DMS153 (cell line): ENCODE measurements at places on chromosomes 12 and 14.

- DNase-seq: no peak
These were observed 64.4 kb downstream of the FBXL14 start for GRCh38 chr12:1529862-1530591.

DNA sequence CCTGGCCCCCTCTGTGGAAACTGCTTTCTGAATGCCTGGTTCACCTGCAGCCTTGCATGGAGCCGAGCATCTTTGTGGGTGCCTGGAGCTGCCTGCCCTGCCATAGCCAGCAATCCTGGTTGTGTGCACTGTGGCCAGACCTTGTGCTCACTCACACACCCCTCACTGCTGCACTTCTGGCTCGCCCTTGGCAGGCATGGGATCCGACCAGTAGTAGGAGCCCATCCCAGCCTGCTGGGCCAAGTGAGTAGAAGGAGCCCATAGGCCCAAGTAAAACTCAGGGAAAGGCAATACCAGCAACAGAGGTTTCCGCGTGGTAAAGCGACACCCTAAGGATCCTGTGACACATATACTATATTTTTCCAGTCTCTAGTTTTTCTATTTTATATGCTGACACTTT, 270.0 kb upstream of the NAV3 start:
- no peak for DNase-seq

DNA sequence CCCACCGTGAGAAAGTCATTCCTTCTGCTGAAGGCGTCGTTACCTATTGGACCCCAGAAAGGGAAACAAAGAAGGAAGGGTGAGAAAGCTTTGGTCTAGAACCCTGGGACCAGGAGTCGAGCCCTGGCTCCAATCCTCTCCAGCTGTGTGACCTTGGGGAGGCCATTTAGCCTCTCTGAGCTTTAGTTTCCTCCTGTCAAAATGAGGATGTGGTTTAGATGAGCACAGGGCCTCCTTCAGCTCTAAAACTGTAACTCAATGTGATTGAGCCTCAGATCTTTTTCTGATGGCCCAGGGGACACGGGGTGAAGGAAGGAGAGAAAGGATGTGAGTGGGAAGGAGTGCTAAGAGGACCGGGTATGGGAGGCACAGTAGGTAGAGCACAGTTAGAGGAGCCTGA, 7.7 kb downstream of the JDP2 start:
- no peak for DNase-seq

DNA sequence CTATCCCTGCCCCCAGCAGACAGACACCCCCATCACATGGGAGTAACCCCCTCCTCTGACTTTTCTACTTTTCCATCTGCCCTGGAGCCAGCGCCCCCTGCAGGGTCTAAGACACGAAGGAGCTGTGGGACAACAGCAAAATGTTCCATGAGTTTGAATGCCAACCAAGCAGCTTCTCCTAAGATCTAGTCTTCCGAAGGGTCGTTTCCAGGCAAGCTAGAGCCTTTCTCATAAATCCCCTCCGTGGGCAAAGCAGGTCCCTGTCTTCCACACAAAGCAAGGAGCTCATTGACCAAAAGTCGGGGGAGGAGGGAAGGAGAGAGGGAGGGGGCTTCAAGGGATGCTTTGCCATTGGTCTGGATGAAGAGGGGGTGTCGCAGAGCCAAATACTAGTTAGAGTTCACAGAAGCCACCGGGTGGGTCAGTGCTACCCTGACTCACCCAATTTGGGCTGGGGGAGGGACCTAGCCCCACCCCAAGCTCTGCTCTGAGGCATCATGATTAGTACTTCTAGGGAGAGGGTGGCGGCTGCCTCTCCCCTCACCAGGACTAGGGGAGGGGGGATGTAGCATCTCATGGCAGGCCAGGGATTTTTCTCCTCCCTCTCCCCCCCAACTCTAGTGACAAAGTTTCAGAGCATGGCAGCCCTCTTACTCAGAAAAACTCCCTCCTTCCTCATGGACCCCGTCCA, 1.6 kb downstream of the MSI1 start:
- DNase-seq: no peak

- DNase-seq: peak; percentile 22
These were observed 110.1 kb upstream of the TMEM132D start for GRCh38 chr12:130013771-130014484.

GRCh38 chr12:122855928-122856831, 20.9 kb downstream of the HIP1R start:
- peak; percentile 13 for DNase-seq

- no peak for DNase-seq
These were observed 32.9 kb upstream of the TTC7B start for GRCh38 chr14:90848944-90849731.

- DNase-seq: no peak
These were observed 34.1 kb downstream of the SLCO1B1 start for GRCh38 chr12:21165048-21165447.

DNA sequence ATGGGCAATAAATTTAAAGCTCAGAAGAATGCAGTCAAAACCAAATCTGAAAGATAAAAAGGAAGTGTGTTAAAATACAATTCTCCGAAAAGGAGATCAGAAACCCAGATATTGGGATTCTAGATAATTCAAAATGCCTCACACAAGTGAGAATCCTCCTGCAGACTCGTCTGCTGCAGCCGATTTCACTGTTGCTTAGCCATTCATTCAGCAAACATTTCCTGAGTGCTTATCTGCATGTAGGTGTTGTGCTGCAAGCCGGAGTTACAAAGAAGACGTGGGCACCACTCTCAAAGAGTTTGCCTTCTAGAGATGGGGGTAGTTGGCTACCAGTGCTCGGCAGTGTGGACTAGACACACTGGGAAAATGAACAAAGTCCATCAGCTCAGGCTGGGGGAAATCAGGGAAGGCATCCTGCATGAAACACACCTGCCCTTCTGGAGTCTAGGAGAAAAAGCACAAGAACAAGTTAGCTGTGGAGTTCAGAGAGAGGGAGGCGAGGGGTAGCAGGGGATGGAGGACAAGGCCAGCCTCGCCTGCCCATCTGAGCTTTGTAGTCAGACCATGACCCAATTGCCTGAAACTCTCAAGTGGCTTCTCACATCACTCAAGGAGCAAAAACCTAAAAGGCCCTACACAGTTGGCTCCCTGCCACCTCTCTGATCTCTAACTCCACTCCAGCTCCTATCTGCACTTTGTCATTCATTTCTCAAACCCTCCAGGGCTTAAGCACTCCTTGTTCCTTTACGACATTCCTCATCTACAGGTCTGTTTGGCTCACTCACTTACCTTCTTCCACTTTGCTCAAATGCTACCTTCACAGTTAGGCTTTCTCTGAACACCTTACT, 310.0 kb upstream of the DDHD1 start:
- no peak for DNase-seq

- no peak for DNase-seq
These were observed 41.9 kb upstream of the PAWR start for GRCh38 chr12:79732638-79733037.

DNA sequence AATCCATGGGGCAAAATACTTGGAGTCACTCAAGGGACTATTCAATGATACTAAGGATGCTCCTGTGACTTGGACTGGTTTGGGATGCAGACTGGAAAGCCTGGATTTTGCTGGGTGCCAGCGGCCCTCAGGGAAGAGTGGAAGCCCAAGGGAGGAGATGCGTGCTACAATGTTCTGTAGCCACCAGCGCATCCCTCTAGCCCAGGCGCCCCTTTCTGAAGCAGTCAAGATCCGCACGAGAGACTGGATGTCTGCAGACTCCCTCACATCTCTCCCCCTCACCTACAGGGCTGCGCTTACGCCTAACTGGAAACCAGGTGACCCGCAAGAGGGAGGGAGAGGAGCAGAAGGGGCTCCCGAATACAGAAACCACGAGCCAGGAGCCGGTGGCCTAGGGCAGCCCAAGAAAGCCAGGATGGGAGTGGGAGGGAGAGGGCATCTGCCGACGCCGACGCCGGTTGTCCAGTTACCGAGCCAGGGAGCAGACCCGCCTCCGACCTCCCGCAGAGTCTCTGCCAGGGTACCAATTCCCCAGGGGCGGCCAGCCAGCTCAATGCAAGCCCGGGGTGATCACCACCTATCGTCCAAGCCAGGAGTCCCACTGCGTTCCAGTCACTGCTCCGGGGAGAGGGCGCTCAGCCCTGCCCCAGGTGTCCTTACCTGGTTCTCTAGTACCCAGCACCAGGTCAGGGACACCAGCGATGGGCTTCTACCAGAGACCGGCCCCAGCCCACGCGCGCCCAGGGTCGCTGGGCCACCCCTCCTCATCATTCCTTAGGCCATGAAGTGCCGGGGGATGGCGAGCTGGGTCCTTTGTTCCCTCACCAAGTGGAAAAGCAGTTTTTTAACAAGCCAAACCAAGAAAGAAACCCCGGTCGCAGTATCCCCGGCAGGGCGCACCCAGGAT, 1.2 kb downstream of the NTN4 start:
- peak; percentile 45 for DNase-seq

DNA sequence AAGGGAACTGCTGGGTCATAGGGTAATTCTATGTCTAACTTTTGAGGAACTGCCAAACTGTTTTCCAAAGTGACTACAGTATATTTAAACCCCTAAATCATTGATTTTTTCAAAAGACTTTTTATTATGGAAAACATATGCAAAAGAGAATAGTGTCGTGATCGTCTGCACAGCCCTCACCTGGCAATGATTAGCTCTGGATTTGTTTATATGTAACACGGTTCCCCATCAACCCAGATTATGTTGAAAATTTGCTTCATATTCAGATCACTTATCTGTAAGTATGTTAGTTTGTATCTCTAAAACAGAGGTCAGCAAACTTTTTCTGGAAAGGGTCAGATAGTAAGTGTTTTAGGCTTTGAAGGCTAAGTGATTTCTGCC, 52.7 kb downstream of the CCDC92 start:
- no peak for DNase-seq

- DNase-seq: no peak
These were observed 97.5 kb downstream of the LRRC74A start for GRCh38 chr14:76923431-76924370.

DNA sequence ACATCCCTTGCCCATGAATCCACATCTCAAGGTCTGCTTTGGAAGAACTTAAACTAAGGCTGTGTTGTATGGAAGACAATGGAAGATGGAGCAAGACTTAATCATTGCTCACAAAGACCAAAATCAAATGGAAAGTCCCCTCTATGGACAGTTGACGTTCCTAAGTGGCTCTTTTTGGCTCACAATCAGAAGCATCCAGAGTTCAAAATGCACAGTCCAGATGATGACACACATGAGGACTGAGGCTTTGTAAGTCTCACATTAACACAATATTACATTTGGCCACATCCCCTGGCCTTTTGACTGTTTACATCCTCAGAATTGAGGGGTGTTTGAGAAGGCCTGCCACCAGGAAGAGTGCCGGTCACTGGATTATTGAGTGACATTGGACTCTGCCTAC, 122.3 kb upstream of the CPM start:
- no peak for DNase-seq

DNA sequence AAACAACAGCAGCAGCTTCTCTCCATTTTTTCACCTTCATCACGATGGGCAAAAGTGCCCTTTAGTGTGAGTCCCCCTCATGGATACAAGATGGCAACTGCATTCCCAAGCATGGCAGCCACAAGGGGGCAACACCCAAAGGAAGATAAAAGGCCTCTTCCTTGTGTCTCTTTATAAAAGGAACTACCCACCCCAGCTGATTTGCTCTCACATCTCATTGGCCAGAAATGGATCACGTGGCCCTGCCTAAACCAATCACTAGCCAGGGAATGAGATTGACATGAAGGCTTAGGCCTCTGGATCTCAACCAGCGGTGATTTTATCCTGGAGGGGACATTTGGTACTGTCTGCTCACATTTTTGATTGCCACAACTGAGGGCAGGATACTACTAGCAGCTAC, 21.9 kb upstream of the IFT81 start:
- DNase-seq: peak; percentile 30

DNA sequence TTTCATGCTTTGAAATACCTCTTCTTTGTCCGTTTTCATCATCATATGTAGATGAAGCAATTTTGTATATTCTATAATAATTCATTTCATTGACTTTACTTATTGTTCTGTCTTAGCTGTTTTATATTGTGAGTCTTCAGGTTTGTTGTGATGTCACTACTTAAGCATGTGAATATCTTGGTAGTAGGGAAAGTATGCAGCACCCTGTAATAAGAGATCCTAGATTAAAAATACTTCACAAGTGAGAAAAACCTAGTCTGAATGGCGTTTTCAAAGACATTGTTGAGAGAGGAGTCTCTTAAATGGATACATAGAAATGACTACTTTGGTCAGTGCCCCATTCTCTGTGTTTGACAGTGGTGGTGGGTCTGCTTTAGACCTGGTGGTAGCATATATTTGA, 61.4 kb downstream of the SLC16A7 start:
- no peak for DNase-seq

DNA sequence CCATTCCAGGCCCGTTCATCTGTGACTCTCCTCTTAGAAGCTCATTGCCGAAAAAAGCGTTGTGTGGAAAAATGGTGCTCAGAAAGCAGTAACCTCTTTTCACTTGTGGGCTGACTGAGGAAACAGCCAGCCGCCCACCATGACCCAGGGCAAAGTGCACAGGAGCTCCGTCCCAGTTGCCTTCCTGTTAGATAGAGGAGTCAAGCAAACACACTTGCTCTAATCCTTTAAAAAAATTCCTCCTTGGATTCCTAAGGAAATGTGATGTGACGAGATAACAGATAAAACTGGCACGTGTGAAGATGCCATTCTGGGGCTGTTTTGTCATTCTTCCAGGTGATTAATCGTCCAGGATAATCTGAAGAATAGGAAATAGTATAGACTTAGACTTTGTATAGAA, 396.8 kb upstream of the DDHD1 start:
- no peak for DNase-seq

DNA sequence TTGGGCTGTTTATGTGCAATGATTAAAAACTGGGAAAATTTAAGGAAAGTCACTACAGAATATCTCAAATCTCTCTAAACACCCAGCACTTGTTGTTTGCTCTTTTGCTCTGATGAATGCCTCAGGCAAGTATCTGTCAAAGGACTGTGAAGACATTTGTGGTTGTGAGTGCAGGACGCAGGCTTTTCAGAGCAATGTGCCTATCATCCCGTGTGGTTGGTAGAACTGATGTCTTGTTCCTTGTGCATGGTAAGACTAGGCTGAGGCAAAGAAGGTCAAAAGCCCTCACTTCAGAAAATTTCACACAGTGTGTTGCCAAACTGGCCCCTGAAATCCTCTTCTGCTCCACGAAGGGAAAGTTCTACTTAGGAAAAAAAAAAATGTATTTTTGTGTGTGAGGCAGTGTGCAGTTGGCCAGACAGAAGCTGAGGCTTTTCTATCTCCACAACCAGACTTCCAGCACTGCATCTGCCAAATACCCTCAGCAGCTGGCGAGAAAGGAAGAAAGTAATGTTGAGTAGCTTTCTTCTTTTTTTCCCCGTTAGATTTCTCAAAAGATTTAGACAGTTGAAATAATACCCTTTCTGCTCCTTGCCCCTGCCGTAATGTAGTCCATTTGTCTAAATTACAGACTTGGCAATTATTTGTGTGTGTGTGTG, 1103.1 kb downstream of the VRK1 start:
- no peak for DNase-seq

GRCh38 chr12:132739600-132740312, 21.9 kb downstream of the ANKLE2 start:
- no peak for DNase-seq
